Testis (tissue), 5 donors: ENCODE measurements at places on chromosomes 11 and 22. TPM values are rescaled to one million over a fixed set of nuclear protein-coding genes. Genes with fewer than 3 reads are reported as not detected.
A peak's percentile ranks its signal among the peaks of the same experiment; 100 is the strongest.

- DNase-seq, result no peak
Measured at GRCh38 chr11:13680501-13681264, 12.2 kb downstream of the FAR1 start.

- DNase-seq, result no peak
Measured at GRCh38 chr11:126375726-126376125, 20.2 kb downstream of the ST3GAL4 start.

DNA sequence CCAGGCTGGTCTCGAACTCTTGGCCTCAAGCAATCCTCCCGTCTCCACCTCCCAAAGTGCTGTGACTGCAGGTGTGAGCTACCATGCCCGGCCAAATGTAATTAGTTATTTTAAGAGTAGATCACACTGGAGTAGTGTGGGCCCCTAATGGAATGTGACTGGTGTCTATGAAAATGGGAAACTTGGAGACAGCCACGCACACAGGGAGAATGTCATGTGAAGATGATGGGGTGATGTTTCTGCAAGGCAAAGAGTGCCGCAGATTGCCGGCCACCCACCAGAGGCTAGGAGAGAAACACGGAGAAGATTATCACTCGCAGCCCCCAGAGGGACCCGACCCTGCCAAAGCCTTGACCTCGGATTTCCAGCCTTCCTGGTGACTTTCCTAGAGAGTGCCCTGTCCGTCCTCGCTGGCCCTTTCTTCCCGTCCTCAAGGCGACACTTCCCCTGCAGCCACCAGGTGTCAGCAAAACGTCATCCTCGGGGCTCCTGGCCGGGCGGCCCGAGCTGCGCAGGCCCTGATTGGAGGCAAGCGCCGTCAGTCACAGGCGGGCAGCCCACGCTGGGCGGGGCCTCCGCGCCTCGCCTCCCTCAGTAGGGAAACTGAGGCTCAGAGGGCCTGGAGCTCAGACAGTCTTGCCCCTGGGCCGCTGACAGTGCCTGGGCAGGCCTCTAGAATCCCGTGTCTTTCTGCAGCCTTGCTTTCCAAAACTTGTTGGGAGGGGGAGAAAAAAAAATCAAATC lies 16.3 kb downstream of the CRYBB2 start:
- DNase-seq, result peak; percentile 92

DNA sequence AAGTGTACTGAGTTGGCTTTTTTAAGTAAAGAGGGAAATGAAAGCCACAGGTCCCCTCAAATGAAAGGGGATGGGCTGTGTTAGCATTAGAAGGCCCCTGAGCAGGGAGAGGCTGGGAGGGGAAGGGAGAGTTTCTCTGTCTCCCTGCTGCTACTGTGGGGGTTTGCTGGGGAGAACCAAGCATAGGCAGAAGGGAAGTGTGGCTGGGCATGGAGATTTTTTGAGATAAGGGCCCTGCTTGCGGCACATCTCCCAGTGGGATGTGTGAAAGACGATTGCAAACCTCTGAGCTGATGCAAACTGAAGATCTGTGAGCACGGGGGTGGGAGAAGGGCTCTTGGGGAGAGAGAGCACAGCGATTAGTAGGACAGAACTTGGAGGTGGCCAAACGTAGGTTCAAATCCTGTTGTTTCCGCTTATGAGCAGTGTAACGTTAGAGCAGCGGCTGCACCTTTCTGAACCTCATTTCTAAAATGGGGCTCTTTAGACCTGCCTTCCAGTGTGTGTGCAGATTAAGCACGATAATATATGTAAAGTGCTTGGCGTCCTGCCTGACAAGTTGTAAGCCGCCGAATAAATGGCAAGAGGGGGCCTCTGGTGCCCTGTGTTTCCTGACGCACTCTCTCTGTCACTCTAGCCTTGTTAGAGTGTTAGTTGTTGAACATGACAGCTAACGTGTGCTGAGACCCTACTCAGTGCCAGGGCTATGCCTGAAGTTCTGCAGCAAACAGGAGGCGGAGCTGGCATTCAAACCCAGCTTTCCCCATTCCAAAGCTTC lies 122.3 kb downstream of the GRIK4 start:
- no peak for DNase-seq

DNA sequence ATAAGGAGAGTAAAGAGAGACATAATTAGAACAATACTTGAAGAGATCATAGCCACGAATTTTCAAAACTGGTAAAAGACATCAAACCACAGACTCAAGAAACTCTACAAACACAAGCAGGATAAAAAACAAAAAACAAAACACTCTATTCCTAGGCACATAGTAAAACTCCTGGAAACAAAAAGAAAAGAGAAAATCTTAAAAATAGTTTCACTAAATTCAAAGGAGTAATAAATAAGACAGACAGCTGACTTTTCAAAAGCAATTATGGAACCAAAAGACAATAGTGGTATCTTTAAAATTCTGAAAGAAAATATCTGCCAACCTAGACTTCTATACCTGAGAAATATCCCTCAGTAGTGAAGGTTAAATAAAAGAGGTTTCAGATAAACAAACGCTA lies 9.2 kb upstream of the NARS2 start:
- no peak for DNase-seq

Gene GPHA2
- 7.0 TPM for total RNA-seq

DNA sequence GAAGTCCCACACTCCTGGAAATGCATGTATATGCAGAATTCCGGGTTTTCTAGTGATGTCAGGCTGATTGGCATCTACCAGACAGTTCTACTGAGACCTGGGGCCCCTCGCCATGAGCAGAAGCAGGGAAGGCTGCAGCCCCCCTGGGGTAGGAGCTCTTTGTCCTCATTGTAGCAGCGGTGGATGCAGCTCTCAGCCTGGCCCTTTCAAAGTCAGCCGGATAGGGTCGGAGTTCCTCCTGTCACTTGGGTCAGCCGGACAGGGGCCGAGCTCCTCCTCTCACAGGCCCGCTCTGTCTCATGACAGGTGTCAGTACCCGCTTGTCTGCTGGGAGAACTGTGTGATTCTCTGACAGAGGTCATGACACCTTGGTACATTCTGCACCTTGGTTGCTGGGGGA lies 30.0 kb downstream of the MRGPRD start:
- DNase-seq, result no peak
